Activated T-helper 9 cell treated with anti-CD3 and anti-CD28 coated beads, Interleukin-2, amount 50 U/mL, for 16 hours (primary cell): ENCODE measurements at places on chromosomes 13 and 19.

DNA sequence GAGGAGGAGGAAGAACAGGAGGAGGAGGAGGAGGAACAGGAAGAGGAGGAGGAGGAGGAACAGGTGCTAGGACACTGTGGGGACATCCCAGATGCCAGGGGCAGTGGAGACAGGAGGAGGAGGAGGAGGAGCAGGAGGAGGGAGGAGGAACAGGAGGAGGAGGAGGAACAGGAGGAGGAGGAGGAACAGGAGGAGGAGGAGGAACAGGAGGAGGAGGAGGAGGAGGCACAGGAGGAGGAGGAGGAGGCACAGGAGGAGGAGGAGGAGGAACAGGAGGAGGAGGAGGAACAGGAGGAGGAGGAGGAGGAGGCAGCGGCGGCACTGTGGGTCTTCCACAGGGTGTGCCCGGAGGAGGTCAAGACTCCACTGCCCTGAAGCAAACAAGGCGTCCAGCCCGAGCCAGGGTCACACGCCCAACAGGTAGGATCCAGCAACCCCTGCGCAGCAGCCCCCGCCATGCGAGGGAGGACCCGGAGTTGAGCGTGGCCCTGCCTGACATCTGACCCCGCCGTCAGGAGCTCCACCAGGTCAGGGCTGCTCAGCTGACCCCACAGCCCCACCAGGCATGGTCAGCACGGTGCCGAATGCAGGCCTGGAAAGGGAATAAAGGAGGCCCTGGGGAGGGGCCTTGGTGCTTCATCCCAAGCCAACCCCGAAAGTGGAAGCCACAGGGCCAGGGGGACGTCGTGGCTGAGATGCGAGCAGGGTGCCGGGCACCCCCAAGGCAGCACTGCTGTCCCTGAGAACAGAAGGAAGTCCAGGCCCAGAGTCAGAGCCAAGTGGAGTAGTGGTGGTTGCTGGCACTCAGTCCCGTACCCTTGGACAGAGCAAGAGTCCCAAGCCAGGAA is 9.2 kb downstream of the SBNO2 start:
- DNase-seq: no peak

DNA sequence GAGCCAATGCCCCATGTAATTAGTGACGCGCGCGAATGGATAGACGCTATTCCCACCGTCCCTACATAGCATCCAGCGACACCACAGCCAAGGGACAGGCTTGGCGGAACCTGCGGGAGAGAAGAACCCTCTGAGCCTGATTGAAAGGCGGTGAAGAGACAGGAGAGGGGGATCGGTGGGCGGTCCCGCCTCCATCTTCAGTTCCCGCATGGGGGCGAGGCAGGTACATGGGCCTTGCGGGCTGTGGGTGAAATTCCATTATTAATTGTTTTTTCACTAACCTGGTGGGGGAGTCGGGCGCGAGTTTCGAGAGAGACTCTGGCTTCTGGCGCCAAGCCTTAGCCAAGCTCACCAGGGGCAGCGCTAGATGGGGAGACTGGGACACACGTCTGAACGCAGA is 8.4 kb upstream of the TEX101 start:
- no peak for DNase-seq

DNA sequence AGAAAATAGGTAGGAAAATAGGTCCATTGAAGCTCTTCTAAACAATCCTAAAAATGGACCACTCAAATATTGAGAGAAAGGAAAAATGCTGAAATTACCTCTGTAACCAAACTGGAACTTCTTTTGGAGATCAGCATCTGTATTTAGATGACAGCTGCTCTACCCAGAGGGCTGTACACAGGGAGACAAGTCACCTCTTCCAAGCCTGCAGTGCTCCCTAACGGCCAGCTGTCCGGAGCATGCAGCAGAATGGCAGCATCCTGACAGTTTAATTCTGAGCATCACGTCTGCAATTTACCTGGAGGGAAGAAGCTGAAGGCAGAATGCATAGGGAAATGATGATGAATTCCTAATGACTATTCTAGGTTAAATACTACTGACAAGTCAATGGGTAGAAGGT is 62.8 kb upstream of the DIAPH3 start:
- no peak for DNase-seq

- DNase-seq: no peak
Measured at GRCh38 chr13:30354493-30355383, 47.4 kb upstream of the KATNAL1 start.

DNA sequence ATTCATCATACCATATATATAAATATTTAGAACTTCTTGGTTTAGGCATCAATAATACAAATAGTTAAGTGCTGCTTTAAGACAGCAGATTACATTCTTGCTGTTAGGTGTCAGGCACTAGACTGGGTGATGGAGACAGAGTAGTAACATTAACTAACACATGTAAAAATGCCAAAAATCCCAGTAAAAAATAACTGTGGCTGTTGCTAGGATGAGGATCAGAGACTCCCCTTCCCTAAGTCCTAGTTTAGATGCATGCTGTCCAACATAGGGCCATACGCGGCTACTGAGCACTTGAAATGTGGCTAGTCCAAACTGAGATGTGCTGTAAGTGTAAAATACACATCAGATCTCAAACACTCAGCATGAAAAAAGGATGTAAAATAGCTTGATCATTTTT is 94.7 kb downstream of the CDADC1 start:
- DNase-seq: no peak

- DNase-seq: no peak
Measured at GRCh38 chr13:75579529-75579928, 29.9 kb downstream of the UCHL3 start.

DNA sequence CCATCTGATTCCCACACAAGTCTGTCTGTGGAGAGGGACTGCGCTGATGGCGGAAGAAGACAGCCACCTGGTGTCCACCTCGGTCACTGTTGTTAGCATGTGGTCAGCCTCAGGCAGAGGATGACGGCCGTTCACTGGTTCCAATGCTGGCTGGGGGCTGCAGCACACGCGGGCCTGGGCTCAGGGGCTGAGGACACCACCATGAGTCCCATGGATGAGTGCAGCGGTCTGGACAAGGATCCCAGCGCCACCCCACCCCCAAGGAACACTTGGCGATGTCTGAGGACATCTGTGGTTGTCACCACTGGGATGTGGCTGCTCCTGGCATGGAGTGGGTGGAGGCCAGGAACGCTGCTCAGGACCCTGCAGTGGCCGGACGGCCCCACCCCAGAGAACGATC is 10.9 kb downstream of the DPP9 start:
- DNase-seq: no peak

DNA sequence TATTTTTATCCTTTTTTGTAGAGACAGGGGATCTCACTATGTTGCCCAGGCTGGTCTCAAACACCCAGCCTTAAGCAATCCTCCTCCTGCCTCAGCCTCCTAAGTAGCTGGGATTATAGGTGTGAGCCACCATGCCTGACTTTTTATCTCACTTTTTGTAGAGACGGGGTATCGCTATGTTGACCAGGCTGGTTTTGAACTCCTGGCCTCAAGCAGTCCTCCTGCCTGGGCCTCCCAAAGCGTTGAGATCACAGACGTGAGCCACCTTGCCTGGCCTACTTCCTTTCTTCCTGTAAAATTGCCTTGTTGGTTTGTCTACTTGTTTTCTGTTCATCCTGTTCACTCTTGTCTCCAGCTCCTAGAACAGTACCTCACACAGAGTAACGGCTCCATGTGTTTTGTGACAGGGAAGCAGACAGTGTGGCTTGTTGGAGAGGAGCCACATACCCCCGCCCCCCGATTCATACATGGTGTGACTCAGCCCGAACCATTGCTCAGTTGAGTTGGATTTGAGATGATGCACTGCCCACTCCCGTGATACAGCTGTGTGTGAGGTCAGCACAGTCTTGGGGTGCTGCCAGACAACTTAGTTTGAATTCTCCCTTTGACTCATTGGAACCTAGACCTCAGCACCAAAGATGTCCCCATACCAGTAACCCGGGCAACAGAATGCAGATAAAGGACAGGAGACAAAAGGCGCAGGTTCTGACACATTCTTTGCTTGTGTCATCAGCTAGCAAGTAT is 34.2 kb downstream of the GPR42 start:
- no peak for DNase-seq

DNA sequence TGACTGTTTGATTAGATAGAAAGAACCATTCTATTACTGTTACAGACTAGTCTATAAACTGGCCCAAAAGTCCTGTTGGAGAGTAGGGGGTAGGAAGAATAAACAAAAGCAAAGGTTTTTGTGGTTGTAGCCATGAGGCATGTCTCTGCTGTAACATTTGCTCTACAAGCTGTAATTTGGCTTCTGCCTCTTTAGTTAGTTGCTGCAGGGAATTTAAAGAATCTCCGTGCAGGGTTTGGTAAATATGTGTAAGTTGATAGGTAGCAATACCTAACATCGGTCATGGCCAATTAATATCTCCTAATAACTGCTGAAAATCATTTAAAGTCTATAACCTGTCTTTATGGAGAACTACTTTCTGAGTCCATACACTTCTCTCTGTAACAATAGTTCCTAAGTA is 13.0 kb downstream of the FPR3 start:
- no peak for DNase-seq

DNA sequence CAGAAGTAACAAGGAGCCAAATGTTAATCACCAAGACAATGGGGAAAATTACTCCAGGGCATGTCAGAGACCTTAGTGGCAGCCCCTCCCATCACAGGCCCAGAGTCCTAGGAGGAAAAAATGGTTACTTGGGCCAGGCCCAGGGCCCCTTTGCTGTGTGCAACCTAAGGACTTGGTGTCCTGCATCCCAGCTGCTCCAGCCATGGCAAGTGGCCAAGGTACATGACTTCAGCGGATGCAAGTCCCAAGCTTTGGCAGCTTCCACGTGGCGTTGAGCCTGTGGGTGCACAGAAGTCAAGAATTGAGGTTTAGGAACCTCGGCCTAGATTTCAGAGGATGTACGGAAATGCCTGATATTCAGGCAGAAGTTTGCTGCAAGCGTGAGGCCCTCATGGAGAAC is 46.7 kb downstream of the OR10H4 start:
- DNase-seq: no peak

DNA sequence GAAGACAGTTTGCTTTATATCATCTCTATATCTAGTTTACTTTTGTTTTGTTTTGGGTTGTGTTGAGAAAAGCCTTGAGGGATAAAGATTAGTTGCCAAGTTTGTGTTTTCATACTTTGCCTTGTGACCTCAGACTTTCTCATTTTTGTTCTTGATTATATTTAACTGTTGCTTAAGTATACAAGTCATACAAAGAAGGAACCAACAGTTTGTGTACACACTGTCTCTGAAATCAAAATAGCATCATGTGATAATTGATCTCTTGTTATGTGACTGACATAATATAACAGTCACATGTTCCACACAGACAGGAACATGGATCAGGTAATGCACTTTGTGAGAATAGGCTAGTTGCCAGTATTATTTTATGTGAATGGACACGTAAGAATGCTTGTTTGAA is 70.8 kb downstream of the SHISA2 start:
- DNase-seq: no peak

DNA sequence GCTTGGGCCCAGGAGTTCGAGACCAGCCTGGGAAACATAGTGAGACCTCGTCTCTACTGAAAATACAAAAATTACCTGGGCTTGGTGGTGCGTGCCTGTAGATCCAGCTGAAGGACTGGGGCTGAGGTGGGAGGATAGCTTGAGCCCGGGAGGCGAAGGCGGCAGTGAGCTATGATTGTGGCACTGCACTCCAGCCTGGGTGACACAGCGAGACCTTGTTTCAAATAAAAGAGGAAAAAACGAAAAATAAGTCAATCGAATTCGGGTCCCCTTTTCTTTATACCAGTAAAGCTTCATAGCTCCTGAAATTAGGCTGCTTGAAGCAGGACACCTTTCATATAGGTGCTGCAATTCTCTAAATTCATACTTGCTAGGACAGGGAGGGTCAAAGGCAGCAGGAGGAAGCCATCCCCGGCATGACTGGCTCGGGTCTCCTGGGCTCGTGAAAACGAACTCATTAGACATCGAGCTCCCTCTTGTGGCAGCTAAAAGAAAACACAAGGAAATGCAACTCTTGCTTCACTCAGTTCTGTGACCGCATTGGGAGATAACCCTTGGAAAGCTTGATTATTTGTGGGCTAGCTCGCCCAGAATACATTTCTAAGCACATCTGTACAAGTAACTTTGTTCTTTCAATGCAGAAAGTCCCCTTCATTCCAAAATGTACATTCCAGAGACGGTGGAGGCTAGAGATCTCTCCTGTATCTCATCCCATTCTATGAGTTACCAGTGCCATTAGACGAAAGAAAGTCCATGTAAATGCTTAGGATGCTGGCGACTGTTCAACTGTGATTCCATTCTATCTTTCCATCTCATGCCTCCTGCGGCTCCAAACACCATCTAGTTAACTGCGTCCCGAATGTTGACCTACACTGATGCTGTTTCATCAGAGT is 16.8 kb downstream of the FPR2 start:
- DNase-seq: no peak

GRCh38 chr13:21202767-21203531 is 26.5 kb downstream of the MRPL57 start:
- DNase-seq: no peak

DNA sequence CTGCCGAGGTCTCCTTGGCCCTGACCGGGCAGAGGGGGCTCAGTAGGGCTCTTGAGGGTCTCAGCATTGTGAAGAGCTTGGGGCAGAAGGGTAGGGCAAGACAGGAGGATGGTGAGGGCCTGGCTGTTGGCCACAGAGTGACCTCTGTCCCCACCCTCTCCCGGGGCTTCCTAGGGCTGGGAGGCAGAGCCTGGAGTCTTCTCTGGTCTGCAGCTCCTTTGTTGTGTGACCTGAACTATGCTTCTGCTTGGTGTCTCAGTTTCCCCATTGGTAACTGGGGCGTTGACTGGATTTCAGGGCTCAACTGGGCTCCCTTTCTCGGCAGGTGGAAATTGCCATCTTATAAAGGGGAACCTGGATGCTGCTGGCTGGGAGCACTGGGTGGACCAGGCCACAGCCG is 30.1 kb upstream of the PEPD start:
- DNase-seq: no peak
